GOT3 (cell line): ENCODE measurements at places on chromosomes 1 and 21.

GRCh38 chr1:28035420-28035819 lies 53.0 kb downstream of the EYA3 start:
- no peak for DNase-seq

- no peak for DNase-seq
Observed at GRCh38 chr1:179264507-179264906, 29.1 kb upstream of the SOAT1 start.

DNA sequence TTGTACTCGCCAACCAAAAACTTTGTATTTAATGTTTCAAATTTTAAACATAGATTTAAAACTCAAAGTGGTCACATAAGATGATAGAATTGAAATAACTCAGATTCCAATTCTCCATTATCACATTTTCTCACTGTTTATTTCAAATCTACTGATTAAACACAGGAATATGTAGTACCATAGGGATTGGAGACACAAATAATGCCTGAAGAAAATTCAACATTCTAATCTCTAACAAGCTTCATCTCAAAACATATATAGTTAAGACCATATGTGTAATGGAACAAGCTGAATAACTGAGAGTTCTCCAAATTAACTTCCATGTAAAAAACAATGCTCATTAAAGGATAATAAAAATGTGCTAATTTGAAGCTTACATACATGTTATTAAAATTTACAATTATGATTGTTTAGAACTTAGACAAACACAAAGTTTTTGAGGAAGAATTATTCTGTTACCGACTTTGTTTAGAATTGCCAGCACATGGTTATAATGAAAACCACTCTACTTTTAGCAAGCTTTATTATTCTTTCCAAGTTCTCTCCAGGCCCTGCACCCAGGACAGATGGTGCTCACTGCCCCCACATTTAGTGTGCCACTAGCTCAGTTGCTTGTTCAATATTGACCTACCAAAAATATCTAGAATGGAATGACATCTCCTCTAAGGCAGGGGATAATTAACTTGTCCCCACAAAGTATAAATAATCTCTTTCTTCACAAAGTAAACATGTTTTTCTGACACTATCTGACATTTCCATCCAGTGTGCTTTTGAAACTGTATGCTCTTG lies 467.2 kb downstream of the TTLL7 start:
- no peak for DNase-seq

DNA sequence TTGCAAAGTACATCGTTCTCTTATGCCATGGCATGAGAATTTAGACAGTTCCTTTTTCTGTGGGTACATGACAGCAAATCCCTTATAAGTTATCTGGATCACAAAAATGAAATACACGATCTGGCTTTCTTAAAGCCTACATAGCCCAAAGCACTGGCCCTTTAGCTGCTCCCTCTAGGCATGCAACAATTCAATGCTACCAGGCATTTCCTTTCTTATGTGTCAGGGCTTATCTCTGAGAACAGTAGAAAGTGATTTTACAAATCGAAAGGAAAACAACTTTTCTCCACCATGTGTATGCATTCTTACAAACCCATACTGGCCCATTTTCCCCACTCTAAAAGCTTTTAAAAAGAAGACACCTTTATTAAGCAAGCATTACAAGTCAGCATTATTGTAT lies 139.7 kb downstream of the GRIK1 start:
- DNase-seq = no peak

- DNase-seq = no peak
Observed at GRCh38 chr1:182784556-182785171, 4.9 kb upstream of the NPL start.

DNA sequence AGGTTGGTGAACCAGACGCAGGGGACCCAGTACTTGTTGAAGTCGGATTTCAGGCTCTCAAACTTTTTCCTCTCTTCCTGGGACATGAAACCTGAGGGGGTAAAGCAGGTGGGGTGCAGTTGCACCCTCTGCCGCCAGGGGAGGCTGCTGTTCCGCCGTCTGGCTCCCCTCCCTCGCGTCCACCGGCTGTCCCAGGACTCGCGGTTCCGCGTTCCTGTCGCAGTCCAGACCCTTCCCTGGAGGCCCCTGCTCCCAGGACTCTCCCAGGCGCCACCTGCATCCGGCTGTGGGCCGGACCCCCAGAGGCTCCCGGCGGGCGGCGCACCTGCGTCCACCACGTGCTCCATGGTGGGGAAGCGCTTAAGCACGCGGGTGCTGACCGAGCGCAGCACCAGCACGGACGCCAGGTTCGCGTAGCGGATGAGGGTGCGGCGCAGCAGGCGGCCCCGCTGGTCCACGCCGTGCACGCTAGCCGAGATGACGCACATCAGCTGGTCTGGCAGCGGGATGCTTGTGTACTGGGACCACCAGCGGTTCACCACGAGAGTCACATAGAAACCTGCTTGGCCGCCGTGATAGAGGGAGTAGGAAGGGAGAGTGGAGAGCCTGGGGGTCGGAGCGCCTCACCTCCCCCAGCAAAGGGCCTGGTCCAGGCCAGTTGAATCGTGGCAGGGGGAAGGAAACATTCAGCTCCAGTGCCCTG lies 1.7 kb downstream of the BEST4 start:
- DNase-seq = no peak

DNA sequence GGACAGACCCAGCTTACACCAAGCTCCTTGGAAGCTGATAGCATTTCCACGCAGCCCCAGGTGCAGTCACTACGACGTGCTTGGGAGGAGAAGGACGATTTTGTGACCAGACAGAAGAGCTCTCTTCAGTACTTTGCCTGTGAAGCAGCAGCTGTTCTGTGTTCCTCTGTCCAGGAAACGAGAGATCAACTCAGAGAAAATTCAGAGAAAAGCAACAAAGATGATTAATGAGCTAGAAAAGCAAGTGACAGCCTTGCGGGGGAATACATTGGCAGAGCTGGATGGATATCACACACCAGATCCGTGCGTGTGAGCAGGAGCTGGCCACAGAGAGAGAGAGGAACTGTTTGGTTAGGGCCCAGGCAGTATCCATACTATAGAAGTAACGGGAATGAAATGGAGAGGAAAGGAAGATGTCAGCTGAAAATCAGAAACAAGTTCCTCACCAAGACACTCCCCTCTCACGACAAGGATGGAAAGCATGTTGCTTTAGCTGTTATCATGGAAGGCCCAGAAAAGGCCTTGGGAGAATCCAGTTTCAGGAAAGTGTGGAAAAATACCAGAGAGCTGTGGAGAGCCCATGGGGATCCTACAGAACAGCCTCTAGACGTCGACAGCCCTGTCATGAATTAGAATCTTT lies 106.2 kb downstream of the TOMM20 start:
- no peak for DNase-seq

DNA sequence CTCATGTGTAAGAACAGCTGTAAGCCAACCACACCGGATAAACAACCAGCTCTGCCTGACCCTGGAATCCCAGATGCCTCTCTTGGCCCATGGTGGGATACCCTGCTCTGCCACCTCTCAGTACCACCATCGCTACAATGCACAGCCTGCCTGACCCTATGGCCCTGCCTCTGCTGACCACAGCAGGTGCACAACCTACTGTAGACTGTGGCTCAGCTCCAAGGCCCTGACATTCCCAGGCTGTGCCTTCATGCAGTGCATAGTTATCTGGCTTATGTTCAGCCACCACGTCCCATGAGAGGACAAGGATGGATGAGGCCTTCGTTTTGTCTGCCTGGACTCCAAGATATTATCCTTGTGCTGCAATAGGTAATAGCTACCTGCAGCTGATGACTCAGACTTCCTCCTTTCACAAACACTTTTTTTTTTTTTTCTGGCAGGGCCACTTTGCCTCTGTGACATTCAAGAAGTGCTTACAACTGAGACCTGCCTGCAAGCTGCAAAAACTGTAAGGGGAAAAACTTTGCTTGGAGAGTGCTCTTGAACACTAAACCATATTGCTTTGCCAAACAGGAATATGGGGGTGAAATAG lies 177.7 kb downstream of the URB2 start:
- no peak for DNase-seq

DNA sequence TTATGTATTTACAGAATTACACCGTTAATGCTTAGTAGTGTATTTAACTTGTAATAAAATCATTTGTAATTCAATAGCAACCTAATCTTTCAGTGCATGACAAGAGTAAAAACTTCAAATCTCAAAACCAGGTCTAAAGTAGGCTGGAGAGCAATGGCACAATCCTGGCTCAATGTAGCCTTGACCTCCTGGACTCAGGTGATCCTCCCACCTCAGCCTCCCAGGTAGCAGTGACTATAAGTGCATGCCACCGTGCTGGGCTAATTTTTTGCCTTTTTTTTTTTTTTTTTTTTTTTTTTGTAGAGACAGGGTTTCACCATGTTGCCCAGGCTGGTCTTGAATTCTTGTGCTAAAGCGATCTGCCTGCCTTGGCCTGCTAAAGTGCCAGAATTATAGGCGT lies 11.3 kb downstream of the IPP start:
- DNase-seq = no peak

DNA sequence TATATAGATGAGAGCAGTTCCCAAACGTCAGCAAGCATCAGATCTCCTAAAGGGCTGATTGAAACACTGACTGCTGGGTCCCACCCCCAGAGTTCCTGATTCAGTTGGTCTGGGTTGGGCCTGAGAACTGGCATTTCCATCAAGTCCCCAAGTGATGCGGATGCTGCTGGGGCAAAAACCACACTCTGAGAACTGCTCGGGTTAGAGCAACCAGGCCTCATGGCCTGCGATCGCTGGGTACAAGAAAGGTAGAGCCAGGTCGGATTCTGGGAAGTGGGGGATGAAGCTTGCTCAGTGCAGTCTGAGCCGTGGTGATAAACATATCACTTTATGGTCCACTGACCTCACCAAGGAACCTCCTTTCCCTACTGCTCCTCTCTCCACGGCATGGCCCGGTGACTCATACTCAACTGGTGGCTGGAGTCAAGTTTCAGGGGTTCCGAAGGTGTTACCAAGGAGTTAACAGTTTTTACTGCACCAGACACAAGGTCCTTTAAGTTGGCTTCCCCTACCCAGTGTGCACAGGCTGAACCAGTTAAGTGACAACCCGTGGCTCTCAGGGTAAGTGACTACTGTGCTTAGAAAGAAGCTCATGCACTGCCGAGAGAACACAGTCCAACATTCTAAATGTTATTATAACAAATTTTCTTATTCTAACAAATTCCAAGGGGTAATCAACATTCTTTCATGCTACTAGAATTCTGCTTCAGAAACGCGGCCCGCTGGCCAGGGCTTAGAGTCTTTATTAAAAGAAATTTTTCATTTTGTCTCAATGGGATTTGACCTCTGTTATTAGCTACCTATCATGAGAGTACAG lies 153.5 kb downstream of the TGFBR3 start:
- DNase-seq = no peak

DNA sequence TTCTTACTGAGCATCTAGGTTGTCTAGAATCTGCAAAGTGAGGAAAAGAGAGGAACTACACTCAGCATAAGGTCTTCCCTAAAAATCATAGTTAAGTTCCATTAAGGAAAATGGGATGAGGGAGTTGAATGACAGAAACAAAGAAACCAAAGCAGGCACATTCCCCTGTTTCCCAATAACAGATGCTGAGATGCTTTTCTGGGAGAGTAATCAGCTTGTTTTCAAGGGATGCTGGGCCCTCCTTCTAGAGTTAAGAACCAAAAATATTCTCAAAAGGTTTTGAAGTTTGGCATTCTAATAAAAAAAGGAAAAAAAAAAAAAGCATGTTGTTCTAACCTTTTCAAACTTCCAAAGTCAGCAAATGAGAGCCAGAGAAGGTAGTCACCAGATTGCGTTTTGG lies 105.2 kb upstream of the ZNF648 start:
- DNase-seq = no peak

DNA sequence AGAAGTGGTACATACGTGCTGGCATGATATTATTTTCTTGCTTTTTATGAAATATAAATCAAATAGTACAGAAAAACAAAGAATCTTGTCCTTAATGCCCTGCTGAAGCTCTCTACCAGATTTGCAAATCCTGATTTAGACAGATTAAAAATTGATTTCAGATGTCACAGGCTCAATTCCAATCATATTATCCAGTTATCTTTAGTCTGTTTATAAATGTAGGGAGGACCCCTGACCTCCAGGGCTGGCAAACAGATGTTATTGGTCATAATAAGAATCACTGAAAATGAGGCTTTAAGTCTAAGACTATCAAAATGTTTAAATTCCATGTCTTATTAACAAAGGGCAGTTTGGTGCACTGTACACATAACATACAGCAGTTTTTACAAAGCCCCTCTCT lies 62.1 kb downstream of the TP53BP2 start:
- DNase-seq = no peak

GRCh38 chr1:223845037-223845809 lies 524 bp downstream of the TP53BP2 start:
- peak; percentile 44 for DNase-seq
